ENCODE measurements at places on chromosomes 3 and 15.
A peak's percentile ranks its signal among the peaks of the same experiment; 100 is the strongest.

DNA sequence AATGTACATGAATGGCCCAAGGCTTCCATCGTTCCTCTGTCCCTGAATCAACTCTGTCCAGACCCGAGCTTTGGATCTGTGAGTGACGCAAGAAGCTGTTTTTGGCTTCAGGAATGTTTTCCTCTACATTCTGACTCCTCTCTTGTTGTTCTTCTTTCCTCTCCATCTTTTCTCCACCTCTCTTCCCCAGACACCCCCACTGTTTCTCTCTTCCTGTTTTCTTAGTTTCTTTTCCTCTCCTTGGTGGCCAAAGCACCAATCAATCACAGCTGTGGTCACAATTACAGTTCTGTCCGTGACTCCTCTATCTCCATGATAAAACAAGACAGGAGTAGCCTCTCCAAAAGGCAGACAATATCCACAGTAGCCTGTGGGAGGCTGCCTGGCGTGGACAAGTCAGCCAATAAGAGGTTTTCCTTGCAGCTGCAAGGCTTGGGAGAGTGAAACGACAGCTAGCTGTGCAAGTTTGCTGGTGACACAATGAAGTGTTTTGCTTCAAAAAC lies 4.9 kb upstream of the TMEM212 start:
- DNase-seq: peak; percentile 45

DNA sequence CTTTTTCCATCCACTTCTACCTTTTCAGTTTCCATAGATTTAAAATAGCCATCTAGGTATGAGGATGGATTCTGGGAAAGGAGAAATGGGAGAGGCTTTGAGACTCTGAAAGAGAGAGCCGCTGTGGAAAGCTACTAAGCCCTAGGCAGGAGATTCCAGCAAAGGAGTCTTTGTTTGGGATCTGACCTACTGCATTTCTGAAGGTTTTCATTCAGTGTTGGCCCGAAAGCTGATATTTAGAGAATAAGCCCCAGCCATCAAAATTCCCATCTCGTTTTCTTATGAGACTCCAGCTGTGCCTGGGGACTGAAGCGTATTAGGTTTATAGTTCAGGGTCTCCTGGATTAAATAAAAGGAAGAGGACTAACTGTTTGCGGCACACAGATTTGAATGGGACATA lies 19.5 kb downstream of the LIPH start:
- DNase-seq: no peak

GRCh38 chr3:108488631-108489030 lies 21.8 kb downstream of the MYH15 start:
- no peak for DNase-seq

DNA sequence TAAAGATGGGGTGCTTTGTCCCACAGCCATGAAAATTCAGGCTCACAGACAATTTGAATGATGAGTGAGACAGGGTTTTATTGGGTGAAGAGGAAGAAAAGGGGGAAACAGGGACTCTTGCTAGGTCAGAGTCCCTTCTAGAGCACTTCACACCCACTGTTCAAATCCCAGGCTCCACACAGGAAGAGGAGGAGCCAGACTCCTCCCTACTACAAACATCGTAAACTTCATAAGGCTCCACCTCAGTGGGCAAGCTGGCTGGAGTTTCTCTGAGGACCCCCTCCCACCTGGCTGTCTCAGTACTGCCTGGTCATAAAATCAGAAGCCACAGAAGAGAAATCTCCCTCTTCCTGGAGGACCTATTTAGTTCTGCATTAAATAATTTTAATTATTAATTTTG lies 80.3 kb upstream of the KCNMB2 start:
- no peak for DNase-seq

- no peak for DNase-seq
Measured at GRCh38 chr3:69959581-69959980, 40.0 kb upstream of the SAMMSON start.

GRCh38 chr15:40282869-40283614 lies at the start of gene ANKRD63:
TSS of gene ANKRD63 (minus strand) at chr15:40283064. CDS start at chr15:40282586, 478 bp downstream.
- peak; percentile 50 for DNase-seq

DNA sequence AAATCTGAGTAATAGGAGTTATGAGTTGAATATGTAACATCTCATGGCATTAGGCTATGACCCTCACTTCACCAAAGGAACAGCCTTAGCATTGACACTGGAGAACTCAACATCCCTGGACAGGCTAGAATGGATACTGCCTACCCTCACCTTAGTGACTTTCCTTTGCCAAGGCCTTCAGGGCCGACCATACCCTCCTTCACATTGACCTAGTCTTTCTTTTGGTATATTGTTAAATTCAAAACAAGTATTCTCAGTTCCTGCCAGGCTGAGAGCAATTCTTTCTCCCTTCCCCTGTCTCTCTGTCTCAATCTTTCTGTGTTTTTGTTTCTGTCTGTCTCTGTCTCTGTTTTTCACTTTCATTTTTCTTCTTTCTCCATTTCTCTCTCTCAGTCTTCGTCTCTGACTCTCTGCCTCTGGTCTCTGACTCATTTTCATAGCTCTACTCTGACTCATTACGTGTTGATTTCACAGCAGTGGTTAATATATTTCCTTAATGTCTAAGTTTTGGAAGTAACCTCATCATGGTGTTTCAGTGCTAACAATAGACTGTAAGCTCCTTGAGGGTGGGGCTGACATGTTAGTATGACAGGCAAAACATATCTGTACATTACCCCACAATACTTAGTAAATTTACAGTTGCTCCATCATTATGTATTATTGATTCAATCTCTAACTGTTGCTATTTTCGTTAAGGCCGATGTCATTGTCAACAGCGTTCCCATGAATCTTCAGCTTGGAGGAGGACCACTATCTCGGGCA lies 32.5 kb downstream of the PARP15 start:
- DNase-seq: peak; percentile 63

DNA sequence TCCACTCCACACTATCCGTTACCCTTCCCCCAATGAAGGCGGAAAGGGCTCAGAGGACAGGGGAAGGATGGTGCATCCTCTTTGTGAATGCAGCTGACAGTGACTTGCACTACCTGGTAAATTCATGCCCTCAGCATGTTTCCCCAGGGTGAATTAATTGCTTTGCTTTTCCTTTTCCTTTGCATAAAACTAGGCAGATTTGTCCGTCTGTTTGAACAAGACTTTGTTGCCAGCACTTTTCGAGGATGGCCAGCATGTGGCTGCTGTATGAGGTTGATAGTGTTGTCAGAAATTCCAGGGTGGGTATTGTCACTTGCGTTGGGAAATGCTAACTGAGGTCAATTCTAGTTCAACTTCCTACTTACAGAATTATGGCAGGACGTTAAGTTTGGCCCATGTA lies 79.0 kb upstream of the RARB start:
- DNase-seq: no peak

DNA sequence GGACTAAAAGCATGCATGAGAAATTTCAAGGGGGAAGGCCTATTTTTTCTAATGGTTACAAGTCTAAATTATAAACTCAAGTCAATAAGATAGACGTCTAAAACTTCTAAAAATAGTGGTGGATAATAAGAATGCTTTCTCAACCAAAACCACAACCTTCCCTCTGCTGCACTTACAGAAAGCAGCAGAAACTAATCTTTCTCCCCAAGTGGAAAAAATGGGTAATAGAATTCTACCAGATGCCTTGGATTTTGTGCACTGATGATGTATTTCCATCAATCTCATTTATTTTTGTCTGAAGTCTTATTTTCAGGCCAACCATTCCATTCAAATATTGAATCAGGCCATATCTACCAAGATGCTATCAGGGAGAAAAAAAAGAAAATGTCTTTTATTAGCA lies 344.7 kb downstream of the NEK10 start:
- DNase-seq: no peak

DNA sequence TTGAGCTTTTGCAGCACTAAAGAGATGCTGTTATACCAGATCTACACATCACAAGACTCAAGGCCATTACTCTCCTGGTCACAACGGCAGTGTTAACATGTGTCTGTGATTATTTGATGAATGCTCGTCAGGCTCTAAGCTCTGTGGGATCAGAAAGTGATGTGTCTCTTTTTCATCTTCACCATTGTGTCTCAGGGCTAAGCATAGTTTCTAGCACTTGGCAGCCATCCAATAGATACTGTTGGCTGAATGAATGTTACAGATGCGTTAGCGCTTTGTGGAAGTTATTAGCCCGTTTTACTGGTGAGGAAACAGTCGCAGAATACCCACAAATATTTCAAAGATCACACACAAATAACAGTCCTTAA lies 1.2 kb upstream of the FAM81A start:
- DNase-seq: no peak

DNA sequence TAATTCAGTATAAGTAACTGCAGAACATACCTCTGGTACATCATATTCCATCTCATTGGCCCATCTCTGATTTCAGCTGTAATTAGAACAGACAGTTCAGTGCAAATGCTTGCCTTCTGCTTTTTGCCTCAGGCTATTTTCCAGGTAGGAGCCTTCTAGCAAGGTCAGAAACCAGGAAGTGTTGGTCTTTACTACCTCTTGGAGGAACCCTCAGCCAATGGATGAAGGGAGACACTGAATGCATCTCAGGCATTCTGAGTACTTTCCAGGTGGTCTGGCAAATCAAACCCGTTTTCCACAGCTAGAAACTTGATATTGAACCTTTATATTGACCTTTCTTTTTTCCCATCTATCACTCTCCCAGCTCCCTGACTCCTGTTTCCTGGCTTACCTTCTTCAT lies 348.5 kb upstream of the SOX2 start:
- no peak for DNase-seq

GRCh38 chr3:177512945-177513814 lies 315.9 kb upstream of the TBL1XR1 start:
- DNase-seq: no peak

DNA sequence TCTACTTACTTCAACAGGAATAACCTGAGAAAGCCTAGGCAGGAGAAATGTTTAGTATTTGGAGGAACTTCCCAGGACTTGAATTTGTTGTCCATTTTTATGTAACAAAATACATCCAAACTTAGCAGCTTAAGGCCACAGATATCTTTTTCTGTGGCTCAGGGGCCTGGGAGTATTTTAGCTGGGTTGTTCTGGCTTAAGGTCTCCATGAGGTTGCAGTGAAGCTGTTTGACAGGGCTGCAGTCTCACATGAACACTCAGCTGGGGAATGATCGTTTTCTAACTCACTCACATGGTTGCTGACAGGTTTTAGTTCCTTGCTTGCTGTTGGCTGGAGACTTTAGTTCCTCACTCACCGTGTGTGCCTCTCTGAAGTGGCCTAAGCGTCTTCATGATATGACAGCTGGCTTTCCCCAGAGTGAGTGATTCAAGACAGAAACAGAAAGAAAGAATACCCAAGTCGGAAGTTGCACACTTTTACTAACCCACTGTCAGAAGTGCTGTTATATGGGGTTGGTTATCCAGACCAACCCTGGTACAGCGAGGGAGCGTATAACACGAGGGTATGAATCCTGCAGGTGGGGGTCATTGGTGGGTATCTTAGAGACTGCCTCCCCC lies 229.7 kb upstream of the TBL1XR1 start:
- no peak for DNase-seq

DNA sequence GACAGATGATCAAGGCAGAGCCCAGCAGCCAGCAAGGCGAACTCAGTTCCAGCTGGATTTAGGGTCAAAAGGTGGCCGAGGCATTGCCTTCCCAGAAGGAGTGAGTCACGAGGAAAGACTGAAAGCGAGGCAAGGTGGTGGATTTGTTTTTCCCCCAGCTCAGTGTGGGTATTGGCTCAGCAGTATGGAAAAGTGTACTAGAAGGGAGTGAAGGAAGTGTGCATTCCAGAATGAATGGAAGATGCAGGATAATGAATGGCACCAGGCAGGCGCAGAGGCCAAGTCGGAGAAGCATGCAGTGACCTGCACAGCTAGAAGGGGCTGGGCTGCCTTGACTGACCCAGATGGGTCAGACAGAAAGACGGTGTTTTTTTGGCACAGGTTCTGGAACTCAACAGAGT lies 46.3 kb downstream of the FOXP1 start:
- DNase-seq: peak; percentile 78

- no peak for DNase-seq
Measured at GRCh38 chr15:100722551-100723314, 120.3 kb downstream of the ASB7 start.

DNA sequence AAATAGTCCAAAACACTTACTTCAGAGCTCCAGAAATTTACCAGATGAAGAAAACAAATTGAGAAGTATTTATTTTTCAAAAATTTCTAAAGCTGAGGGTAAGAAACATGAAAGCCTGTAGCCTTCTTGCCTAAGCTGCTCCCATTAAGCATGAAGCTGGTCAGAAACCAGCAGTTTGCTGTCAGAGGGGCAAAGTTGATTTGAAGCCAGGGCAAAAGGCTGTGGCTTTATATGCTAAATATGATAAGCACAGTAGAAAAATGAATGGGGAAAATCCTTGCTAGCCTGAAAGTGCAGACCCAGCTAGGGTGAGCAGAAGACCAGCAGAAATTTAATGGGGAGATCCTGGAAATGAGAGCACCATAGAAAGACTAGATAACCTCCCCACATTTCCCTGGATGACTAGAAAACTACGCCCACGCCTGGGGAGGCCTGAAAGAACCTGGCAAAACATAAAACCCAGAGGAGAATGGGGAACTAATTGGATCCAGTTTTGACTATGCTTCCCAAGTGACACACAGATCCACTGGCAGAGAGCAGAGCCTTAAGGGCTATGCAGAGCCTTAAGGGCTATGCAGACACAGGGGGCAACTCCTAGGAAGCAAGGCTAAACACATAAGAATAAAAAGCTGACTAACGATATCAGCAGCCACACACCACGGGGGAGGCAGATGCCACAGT lies 43.0 kb upstream of the HEG1 start:
- DNase-seq: no peak

DNA sequence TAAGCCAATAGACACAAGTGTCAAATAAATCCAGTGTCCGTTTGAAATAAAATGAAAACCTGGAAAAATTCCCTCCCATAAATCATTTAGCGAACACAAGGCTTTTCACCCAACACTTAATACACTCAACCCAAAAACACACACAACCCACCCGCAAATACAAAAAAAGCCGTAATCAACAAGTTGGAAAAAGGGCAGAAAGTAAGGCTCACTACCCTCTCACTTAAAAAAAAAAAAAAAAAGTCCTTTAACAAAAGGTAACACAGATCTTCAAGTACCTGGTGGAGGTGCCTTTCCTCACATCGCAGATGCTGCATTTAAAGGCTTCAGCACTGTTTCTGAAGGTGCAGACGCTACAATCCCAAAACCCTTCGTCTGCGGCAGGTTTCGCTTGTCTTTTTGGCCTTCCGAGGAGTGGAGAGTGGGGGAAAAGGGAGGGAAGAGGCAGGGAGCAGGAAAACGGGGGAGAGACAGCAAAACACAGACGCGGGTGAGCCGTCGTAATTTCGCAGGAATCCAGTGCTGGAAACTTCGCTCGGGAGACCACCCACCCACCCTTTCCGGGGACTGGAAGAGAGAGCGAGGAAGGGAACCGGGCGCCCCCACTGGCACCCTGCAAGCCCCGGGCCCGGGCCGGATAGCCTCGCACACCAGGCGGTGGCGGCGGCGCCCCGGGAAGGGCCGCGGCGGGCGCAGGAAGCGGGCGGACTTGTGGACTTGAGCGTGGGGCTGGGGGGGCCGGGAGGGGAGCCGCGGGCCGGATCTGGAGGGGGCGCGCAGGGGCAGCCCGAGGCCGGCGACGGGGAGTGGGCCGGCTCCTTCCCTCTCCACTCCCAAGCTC lies 401.8 kb downstream of the SHQ1 start:
- DNase-seq: no peak
